ENCODE measurements at places on chromosomes 16 and 17.

DNA sequence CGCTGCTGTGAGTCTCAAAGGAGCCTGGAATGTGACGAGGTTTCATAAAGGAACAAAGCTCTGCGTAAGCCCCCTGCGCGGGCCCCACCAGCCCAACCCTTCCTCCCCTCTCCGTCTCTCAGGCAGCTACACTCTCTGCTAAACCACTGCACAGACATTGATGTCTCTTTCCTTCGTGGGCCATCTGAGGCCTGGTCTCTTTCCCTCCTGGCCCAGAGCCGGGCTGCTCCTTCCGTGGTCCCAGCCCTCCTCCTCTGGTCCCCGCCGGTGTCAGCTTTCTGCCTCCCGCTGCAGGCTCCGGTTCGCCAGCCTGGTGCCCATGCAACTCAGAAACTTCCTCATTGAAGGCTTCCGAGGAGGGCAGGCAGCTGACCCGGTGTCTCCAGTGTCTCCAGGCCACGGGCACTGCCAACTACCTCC is 7.4 kb downstream of the SCARF1 start:
- DNase-seq: no peak

DNA sequence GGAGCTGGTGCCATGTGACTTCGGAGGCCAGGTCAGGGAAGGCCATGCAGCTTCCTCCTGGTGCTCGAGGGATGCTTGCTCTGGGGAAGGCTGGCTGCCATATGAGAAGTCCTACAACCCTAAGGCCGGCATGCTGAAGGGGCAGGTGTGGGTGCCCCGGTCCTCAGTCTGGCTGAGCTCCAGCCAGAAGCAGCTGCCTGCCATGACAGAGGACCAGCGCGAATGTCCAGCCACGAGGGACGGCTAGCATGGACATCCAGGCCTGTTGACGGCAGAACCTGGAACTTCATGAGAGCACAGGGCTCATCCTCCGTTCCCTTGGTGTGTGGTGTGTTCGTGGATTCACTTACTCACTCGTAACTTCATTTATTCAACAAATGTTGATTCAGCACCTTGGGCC is 140.6 kb downstream of the IRF8 start:
- no peak for DNase-seq

DNA sequence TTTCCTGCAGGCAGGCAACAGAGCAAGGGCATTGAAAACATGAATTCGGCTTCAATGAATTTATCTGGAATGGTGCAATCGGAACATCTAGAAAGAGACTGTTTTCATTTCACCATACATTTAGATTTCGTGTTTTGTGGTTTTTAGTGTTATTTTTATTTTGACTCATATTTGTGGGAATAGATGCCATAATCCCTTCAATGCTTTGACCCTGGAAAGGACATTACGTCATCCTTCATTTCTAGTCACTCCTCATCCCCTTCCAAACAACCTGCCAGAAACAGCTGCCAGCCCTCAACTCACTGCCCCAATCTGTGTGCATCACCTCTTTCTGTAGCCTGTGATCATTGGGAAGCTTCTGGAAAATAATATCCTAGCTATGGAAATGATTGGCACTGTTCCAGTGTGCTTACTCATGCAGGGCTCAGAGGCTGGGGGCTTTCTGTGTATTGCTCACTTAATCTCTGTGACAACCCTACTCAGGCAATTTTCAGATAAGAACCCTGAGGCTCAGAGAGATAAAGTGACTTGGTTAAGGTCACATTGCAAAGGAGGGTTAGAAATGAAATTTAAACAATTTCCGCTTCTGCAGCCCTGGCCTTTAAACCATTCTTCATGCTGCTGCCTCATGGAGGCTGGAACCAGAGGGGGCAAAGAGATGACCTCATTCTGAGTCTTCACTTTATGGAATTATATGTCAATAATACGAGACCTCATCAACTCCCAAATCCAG is 9.5 kb upstream of the KSR1 start:
- no peak for DNase-seq

- peak; percentile 83 for DNase-seq
These were observed 8.9 kb downstream of the UBTF start for GRCh38 chr17:44210342-44211192.

DNA sequence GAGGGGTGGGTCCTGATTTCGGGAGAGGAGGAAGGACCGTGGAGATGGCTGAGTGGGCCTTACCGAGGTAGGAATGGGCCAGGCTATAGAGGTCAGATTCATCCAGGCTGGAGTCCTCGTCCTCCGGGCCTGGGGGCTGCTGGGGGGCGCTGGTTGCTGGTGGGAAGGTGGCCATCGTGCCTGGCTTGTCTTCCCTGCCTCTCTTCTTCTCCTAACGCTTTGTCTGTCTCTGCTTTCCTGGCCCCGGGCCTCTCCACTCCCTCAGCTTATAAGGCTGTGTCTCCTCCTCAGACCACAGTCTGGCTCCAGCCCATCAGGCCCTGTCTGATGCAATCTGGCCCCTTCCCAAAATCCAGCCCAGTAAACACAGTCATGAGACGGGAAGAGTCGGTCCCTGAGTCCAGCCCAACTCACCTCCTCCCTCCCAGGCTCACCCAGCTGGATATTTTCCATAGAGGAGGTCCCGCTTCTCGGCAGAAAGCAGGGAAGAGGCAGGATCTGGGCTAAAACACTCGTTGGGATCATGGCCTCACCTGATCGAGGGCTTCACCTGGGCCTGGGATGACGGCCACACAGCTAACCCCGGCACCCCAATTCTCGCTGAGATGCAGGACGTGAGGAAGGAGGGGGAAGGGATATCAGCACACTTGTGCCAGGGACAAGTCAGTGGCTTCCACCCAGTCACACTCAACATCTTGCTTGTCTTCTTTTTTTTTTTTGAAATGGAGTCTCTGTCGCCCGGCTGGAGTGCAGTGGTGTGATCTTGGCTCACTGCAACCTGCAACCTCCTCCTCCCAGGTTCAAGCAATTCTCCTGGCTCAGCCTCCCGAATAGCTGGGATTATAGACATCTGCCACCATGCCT is at the start of gene NUPR1:
Gene NUPR1 (minus strand): TSS at position 242 of the 864 bp plus-strand sequence. CDS start 67 bp downstream, at position 175.
- DNase-seq: no peak

DNA sequence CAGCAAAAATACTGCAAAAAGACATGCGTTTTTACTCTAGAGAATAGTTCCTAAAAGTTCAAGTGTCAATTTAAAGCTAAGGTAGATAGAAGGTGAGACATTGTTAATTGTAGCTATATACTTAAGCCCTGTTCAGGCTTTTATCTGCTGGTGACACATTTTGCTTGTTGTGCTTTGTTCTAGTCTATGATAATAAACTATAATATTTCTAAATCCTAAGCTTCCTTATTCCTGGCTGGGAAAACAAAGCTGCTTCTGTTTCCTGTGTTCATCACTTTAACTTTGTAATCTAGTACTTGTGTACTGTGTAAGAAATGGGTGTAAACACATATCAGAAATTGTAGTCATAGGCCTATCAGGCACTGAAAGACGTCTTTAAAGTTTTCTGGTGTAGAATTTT is 77.3 kb downstream of the EFCAB13 start:
- no peak for DNase-seq

DNA sequence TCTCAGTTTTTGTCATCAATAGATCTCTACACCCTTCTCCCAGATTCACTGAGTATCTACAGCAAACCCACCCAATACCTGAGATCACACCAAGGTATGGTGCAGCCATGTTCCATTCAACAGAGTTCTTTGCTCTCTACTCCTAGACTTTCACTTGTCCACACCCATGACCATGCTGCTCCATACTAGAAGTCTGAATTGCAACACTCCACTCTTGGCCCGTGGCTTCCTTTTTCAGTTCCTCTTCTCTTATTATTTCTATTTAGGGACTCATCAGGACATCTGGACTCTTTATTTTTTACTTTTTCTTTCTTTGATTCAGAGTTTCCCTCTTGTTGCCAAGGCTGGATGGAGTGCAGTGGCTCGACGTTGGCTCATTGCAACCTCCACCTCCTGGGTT is 37.1 kb downstream of the YWHAE start:
- DNase-seq: no peak

- DNase-seq: no peak
These were observed 611 bp upstream of the ANKRD40 start for GRCh38 chr17:50708050-50709000.

GRCh38 chr16:53756275-53756996 is 52.5 kb downstream of the FTO start:
- DNase-seq: no peak

DNA sequence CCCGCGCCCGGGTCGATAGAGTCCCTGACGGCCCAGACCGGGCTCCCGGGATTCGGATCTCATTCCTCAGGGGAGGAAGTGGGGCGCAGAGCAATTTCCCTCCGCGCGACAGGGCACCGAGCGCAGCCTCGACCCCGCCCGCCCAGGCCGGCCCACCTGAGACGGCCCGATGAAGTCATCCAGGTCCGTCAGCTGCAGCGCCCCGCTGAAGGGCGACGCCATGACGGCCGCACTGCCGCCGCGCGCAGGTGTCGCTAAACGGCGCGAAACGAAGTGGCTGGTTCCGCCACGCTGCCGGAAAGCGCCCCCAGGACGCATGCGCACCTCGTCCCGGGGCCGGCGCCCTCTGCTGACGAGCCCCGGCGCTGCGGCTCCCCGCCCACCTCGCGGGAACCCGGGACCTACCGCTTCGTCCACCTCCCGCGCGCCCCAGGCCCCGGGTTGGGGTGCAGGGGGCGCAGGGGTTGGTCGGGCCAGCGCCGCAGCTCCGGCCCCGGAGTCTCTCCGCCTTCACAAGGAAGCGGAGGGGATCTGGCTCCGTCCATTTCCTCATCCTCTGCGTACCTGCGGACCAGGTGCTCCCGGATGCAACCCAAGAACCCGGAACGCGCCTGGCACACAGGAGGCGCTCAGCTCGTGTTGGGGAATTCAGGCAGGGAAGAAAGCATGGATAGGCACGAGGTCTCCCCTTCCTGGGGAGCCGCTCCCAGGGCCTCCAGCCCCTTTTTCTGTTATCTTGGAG is at the start of gene CIAO3:
Gene CIAO3 (minus strand): TSS at position 234 of the 742 bp plus-strand sequence. CDS start 12 bp downstream, at position 222.
- peak; percentile 89 for DNase-seq

DNA sequence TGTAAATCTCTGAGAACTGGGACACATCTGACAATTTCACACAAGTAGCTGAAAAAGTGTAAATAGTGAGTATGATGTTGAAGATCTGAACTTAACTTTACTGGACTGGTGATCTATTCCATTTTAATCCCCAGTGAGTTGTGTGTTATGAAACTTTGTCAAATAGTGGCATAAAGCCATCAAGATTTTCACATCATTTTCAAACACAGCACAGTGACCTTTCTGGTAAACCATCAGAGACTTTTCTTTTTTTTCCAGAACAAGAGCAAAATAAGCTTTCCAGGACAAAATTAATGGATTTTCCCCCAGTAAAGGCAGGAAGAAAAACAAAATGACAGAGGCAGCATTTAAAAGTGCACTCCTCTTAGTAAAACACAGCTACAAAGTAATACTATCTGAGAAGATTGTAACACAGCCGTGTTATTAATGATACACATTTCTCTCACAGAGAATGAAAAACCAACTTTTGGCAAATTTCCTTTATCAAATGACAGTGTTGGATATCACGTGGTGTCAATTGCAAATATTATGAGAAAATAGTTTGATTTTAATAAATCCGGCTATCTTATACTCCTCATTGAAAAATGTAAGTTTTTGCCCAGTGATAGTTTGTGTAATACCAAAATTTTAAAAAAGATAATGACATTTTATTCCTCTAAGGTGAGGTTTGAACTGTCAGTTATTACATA is 16.8 kb upstream of the COL1A1 start:
- DNase-seq: no peak

- no peak for DNase-seq
These were observed 3.0 kb downstream of the CES5A start for GRCh38 chr16:55872130-55872529.

- DNase-seq: no peak
These were observed 6.8 kb upstream of the SULT1A1 start for GRCh38 chr16:28616636-28617035.

DNA sequence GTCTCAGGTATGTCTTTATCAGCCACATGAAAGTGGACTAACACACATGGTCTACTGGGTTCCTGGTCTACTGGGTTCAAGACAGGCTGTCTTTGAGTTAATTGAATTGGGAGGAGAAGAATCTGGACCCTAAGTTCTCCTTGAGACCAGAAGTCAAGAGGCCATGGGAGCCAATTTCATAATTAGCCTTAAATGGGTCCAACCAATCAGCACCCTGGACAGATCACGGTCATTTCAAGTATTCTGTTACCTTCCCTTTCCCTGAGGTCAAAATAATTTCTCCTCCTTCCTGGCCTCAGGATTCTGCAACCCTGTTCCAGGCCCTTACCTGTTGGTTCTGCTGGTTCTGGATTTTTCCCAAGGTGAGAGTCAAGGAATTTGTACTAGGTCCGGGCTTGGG is 23.8 kb downstream of the OSBPL7 start:
- DNase-seq: no peak

- peak; percentile 34 for DNase-seq
These were observed 57.0 kb downstream of the PITPNC1 start for GRCh38 chr17:67434061-67434525.

DNA sequence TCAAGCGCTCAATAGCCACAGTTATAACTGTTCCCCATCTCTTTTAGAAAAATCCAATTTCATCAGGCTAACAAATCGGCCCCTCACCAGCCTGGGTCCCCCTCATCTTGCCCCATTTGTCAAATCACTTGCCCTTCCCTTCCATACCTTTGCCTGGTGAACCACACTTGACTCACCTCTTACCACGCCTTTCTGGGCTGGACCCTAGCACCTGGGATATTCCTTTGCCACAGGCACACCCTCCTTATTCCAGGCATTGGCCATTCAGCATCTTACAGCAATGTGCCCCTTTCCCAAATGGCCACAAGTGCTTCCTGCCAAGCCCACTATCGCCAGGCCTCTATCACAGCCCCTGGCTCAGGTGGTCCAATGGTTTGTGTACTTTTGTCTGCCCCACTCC is 14.9 kb downstream of the CMTM4 start:
- DNase-seq: no peak

DNA sequence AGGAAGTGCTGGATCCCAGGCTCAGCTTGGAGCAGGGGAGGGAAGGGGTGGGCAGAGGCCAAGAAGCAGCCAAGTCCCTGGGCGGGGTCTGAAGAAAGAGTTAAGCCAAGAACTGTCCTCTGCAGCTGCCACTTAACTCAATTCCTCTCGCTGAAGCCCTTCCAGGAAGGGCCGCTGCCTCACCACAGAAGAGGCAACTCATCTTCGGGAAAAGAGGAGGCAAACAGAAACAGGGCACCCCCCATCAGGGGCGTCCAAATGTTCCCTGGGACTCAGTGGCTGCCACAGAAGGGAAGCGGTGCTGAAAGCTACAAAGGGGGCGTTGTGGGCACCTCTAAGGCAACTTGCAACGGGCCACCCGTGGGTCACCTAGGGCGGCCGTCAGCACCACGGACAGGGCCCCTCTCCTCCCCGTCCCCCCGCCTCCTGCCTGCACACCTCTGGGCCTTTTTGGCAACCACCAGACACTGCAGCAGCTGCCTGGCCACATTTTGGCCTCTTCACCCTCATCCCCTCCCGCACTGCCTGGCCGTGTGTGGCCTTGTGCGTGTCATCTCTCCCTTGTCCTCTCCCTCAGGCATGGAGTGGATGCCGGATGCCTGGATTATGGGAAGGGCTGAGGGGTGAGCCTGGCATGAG is 2.5 kb downstream of the TLCD3B start:
- DNase-seq: no peak

- no peak for DNase-seq
These were observed 190.9 kb upstream of the GSE1 start for GRCh38 chr16:85422196-85422631.

GRCh38 chr16:24218299-24218698 is 37.8 kb upstream of the CACNG3 start:
- DNase-seq: no peak
